Fibroblast of pulmonary artery (primary cell): ENCODE measurements at places on chromosomes 1 and 21.

DNA sequence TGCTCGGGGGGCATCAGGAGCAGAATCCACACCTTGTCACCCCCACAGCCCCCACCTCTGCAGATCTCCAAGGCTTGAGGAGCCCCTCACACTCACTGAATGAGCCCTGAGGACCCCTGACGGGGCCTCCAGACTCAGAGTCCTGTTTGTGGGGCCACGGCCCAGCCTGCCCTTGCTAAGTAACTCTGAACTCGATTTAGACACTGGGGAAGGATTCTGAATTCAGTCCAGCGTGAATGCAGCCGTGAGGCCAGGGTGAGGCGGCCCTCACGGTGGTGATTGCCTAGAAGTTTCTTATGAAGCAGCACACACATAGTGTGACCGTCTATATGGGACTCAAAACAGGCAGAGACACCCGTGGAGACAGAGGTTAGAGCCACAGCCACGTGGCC is 58.9 kb upstream of the ADARB1 start:
- no peak for DNase-seq

- DNase-seq: no peak
These were observed 214.2 kb downstream of the SLC44A5 start for GRCh38 chr1:75396745-75397144.

- peak; percentile 90 for DNase-seq
These were observed 64.7 kb downstream of the SNRPE start for GRCh38 chr1:203926025-203926540.

- no peak for DNase-seq
These were observed 9.5 kb downstream of the COL16A1 start for GRCh38 chr1:31694069-31694963.

DNA sequence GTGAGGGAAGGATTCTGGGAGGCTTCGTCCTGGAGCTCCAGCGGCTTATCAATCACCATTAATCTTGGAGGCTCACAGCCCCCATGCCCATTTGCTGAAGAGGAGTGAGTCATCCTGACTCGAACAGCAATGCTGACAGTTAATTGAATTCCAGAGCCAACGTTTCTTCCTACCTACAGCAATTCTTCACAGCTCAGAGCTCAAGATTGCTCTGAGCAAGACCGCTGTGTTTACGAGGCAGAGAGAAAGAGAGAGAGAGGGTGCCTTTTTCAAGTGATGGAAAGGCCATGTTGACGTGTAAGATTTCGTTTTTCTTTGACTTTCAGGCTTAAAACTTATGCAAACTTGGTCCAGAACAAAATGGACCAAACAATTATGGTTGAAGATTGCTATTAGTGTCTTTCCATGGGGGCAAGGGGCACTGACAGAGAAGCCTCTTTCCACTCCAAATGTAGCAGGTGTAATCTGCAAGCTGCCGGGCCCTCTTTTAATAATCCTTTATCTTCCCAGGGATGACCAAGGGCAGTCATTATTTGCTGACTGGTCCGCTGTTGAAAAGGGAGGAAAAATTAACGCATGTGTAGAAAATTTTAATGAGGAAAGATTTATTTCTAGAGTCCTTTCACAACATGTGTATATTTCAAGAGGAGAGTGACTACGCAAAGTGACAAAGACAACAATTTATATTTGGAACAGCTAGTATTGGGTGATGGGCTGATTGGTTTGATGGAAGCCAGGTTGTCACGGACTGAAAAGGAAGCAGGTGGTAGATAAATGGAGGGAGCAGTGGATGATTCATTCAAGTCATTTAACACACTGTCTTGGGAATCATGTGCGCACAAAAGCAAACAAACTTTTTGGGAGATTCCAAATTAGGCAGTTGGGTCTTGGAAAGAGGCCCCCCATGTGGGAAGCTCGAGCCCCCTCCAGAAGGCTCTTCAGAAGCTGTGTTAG is 136.1 kb upstream of the IRF2BP2 start:
- peak; percentile 58 for DNase-seq

DNA sequence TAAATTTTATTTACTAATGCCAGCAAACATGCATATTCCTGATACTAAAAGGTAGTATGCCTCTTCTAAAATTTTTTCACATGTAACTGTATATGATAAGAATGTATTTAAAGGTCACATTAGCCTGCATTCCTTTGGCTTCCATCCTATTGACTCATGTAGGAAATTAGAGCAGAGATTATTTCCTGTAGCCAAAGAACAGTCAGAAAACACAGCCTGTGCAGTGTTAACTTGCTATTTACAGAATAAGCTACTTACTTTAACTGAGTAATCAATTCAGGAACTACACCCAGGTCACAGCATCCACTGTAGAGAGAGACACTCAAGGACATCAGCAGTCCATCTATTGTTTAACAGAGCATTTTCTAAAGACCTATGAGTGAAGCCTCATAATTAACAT is 154.5 kb upstream of the ADGRL4 start:
- DNase-seq: peak; percentile 69

DNA sequence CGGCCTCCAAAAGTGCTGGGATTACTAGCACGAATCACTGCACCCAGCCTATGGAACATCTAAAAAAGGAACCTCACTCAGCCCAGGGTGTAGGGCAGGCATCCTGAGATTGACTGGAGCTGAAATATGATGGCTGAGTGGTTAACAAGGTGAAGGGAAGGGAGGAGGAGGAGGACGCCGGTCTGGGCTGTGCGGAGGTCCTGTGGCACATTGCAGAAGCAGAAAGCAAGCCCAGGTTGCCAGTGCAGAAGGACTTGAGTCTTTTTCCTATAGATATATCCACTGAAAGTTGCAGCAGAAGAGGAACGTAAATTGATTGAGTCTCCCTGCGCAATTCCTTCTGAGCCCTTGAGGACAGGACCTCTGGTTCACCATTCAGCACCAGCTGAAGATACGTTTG is 1.5 kb upstream of the KIF17 start:
- no peak for DNase-seq
